ENCODE measurements at places on chromosomes 11 and 22. TPM values are rescaled to one million over a fixed set of nuclear protein-coding genes. Genes with fewer than 3 reads are reported as not detected.

DNA sequence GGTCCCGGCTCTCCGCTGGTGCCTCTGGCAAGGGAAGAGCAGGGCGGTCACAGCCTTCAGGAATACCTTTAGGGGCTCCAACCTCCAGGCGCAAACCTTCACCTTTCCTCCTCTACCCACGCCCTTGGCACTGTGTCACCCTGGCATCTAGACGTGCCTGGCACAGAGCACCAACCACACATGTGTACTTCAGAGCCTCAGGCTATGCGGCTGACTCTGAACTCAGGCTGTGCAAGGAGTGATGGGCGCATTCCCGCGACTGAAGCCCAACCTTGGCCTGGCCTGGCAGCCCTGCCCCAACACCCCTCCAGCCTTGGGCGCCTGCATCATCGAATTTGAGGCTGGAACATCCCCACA, 11.4 kb downstream of the SCARF2 start:
- DNase-seq = no peak

DNA sequence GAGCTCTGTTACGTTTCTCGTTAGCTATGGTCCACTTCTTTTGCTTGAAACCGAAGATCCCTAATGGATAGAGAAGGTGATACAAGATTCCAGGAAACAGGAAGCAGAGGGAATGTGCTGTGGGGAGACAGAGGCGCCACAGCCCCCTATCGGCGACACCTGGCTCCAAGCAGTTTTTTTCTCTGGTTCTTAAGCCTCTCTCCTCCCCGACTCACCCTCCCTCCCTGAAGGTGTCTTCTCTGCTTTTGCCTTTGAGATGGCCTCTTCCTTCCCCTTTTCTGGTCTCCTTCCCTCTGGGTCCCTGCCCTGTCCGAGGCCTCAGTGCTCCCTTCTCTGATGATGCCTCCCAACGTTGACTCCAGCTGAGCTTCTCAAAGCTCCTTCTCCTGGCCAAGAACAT, 14.2 kb upstream of the APOBEC3A start:
- DNase-seq = no peak

- DNase-seq = no peak
Observed at GRCh38 chr11:33405834-33406602, 148.8 kb downstream of the HIPK3 start.

- DNase-seq = no peak
Observed at GRCh38 chr11:17015627-17016126, 1.5 kb upstream of the PLEKHA7 start.

- no peak for DNase-seq
Observed at GRCh38 chr11:3834664-3835461, 5.9 kb downstream of the RHOG start.

DNA sequence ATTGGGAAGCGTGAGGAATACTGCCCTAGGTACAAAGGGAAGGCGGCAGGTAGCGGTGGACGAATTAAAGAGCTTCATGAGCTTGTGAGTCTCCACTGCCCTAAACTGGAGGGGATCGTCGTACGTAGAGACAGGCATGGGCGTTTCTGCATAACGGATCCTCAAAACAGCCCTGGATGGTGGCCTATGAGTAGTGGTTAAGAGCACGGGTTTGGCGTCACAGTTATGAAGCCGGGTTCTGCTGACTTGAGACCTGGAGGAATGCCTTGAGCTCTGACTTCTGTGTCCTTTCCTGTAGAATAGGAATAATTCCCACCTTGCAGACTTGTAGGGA, 335 bp downstream of the TMEM138 start:
- DNase-seq = peak; percentile 59

The CERK gene
- total RNA-seq = 164 TPM

The CDPF1 gene
- 10.3 TPM for total RNA-seq

The EFCAB6 gene
- total RNA-seq = 0.84 TPM

The PATE4 gene
- total RNA-seq = not detected
